ENCODE measurements at places on chromosomes 11 and 22.
A peak's percentile ranks its signal among the peaks of the same experiment; 100 is the strongest.

GRCh38 chr22:33787645-33788456, 132.4 kb downstream of the LARGE1 start:
- DNase-seq, result no peak

DNA sequence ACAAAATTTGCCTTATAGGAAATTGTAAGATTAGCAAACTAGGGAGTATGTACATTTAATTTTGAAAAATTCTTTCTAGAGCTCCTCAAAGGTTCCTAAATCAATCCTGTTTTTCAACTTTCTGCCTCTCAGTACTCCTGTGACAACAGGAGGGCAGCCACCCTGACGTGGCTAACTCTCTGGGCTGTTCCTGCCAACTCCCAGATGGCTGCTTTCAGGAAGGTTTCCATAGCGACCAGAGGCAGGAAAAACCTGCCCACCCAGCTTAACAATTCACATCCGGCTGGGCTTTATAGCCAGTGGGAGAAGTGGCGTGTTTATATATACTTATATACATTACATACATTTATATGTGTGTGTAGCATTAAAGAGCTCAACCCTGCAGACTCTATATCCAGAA, 26.5 kb downstream of the SGSM3 start:
- DNase-seq, result peak; percentile 6

- no peak for DNase-seq
Measured at GRCh38 chr11:1872267-1872985, 19.3 kb downstream of the PRR33 start.

DNA sequence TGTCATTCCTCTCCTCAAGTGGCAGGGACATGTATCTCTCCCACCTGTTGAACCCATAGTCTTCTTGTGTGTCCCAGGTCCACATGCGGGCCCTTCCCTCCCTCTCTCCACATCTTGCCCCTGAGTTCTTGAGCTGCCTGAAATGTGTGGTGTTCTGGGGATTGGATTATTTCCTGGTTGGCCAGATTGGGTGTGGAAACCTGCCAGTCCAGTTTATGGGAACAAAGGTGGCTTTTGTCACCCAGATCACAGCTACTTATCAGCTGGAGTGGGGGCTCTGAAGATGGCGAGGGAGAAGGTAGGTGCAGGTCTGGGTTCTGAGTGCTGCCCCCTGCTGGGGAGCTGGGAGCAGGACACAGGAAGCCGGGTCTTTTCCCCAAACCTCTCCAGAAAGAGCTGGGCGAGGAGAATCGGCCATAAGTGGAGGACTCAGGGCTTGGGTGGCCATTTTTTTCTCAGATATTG, 14.2 kb downstream of the DTX4 start:
- no peak for DNase-seq

DNA sequence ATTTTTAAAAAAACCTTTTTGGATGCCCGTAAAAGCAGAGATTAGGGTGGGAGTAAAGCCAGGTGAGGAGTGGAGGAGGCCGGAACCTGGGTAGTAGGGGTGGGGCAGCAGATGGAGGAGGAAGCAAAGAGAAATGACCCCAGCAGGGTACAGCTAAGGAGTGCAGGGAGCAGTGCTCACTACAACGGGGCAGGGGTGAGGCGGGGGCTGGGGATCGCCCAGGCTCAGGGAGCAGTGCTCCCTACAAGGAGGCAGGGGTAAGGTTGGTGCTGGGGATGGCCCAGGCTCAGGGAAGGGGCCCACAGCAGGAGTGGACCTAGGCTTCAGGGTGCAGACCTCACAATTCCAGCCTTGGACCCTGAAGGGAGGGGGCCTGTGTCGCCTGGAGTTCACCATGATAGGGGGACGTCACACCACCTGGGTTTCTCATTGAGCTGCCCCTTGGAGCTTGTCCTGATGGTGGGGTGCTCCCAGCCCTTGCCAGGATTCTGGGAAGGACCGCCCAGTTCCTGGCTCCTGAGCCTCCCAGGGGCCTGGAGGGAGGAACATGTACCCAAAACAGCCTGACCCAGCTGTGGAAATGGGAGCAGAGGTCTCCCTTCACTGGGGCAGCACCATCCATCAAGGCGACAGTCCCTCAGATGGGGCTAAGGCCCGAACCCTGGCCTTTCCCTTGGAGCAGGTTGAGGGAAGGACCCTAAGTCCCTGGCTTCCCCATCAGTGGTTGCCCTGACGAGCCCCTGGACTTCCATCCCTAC, 2.9 kb upstream of the PNPLA2 start:
- DNase-seq, result no peak

- no peak for DNase-seq
Measured at GRCh38 chr11:132464939-132465338, 1067.4 kb downstream of the OPCML start.

DNA sequence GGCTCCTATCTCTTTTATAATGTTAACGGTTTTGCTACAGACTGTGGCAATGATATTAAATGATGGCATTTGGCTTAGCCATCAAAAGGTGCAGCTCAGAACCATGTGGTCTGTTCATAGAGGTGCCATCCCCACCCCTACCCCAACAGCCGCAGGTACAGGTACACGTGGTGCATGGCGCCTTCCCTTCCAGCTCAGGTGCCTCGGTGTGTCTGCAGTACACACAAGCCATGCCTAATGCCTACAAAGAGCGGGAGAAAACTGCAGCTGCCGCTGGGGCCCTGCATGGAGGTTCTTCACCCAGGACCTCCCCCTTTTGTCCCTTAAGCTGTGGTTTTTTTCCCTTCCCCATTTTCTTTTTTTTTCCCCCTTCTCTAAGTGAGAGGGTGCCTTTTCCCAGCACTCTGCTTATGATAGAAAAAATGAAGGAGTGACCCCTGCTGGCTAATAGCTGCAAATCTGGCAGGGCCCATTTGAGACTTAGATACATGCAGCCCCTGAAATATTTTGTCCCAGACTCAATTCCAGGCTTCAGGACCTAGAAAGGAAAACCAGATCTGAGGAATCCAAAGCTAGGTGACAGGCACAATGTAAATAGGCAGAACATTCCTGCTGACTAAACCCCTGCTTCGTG, 6.5 kb downstream of the OR52M1 start:
- no peak for DNase-seq

- DNase-seq, result no peak
Measured at GRCh38 chr11:60214386-60214785, 28.6 kb downstream of the MS4A4E start.

GRCh38 chr22:24430431-24431308, 3.3 kb downstream of the ADORA2A start:
- no peak for DNase-seq

DNA sequence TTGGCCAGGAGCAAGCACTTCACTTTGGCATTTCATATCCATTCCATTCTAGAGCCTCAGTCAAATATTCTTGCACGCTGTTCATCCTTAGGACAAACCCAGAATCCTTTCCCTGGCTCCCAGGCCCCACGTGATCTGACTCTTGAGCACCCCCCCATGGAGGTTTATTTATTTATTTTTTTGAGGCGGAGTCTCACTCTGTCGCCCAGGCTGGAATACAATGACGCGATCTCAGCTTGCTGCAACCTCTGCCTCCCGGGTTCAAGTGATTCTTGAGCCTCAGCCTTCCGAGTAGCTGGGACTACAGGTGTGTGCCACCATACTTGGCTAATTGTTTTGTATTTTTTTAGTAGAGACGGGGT, 12.7 kb upstream of the TSGA10IP start:
- no peak for DNase-seq

DNA sequence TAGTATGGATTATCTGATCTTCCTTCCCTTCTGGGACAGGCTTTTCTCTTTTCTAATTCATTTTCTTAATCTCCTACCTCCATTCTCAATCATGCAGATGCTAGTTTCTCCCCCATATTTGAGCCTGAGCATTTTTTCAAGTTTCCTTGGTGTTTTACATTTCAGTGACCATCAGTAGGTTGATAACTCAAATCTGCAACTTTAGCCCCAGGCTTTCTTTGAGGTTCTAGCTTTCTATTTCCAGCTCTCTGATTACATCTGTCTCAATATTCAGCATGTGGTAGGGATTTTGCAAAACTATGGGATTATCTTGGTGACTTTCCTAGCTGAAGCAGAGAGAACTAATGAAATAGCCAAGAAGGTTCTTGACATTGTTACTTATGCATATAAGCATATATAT, 67.8 kb downstream of the ARHGEF12 start:
- no peak for DNase-seq

DNA sequence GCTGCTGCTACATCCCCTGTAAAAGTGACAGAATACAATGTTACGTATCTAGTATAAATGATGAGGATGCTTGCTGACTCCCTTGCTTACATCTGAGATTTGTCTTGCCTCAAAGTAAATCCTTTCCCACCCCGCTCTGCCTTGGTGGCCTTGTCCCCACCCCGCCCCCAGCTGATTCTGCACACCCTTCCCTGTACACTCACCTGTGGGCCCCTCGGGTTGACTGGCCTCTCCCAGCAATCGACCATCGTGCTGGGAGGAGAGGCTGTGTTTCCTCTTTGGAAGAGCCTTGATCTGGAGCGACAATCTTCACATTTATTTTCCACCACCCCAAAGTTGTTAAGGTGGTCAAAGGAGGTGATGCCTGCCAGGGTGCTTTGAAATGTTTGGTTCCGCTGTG, 249.4 kb downstream of the TBC1D22A start:
- DNase-seq, result no peak

DNA sequence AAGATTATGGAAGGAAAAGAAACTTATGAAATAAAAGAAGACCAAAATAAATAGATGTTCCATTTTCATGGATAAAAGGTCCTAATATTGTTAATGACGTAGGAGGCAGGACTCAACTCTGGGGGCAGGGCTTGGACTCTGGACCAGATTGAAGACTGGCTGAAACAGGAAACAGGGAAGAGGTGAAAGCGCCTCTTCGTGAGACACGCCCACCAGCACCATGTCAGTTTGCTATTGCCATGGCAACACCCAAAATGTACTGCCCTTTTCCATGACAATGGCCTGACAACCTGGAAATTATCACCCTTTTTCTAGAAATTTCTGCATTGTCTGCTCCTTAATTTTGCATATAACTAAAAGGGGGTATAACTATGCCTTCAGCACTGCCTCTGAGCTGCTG, 1522.2 kb downstream of the TBC1D22A start:
- DNase-seq, result no peak

GRCh38 chr22:46641811-46642266, 21.7 kb downstream of the GRAMD4 start:
- DNase-seq, result no peak

DNA sequence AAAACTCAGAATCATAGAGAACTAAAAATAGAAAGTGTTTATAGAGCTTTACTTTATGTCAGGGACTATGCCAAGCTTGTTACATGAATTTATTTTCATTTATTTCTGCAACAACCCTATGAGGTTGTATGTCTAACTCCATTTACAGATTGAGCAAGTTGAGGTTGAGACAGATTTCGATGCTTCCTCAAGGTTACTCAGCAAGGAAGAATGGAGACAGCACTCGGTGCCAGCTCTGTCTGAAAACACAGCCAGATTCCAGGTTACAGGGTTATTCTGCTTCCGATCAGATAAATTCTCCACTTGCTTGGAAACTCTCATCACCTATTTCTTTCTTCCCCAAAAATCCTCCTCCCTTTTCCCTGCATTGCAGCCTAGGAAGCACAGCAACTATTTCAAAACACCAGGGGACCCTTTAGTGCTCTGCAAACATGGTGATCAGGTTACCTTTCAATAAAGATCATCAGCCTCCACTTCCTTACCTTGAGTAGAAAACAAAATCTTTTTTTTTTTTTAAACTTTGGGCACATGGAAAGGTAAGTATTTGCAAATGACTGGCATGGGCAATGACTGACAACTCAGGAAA, 7.0 kb downstream of the MMP3 start:
- no peak for DNase-seq

- no peak for DNase-seq
Measured at GRCh38 chr11:69644071-69644961, 3.4 kb downstream of the CCND1 start.

DNA sequence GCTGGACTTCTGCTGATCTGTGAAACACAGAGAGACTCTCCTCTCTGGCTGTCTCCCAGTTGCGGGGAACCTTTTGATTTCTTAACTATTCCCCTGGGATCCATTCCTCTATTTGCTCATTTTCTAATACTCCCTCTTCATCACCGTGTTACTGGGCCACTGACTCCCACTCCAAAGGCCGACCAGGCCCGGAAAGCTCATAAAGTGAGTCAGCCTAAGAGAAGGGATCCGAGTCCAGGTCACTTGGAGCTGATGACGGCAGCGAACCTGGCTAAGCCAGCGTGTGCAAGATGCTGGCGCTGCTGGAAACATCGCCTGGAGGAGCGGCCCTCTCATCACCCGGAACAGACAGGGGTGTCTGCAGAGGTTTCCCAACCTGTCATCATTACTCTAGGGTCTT, 112.8 kb downstream of the FBXO7 start:
- DNase-seq, result no peak

- DNase-seq, result no peak
Measured at GRCh38 chr11:65188486-65188885, 6.8 kb downstream of the CAPN1 start.

DNA sequence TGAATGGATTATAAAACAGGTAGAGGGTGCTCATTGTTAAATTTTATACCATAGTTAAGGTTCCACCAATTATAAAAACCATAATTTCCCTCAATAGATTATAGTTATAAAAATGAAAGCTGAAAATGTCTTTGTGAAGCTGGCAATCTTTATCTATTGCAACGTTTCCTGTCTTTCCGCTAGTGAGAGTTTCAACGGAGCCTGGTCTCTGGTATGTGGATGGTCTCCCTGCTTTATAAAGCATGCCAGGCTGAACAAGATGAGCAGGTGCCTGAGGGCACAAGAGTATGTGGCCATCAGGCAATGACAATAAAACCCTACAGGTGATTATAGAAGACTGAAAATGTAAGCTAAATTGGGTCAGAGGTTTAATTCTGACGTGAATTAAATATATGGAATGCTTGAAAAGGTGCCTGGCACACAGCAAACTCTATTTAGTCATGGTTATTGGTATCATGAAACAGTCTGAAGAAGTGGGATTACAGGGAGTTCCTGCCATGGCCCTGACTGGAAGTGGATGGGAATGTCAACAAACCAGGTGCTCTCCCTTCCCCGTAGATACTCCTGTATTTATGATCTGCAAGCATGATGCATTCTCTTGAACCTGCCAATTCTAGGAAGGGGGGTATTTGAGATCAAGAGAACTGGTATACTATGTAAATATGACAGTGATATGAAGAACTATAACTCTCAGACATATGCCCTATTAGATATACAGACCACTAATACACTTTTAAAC, 115.7 kb downstream of the ENTHD1 start:
- peak; percentile 1 for DNase-seq

- DNase-seq, result no peak
Measured at GRCh38 chr11:3148255-3148989, 16.7 kb downstream of the OSBPL5 start.

GRCh38 chr22:49779853-49780697, 47.6 kb downstream of the BRD1 start:
- DNase-seq, result no peak

DNA sequence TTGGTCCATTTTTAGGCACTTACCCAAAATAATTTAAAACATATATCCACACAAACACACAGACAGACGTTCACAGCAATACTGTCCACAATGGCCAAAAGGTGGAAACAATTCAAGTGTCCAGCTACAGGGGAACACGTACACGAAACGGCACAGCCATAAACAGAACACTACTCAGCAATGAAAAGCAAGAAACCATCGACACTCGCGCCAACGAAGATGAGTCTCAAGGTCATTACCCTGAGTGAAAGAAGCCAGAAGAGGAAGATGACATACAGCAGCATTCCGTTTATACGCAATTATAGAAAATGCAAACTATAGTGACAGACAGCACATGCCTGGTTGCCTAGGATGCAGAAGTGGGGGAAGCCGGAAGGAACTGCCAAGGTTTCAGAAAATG, 13.4 kb upstream of the COMT start:
- DNase-seq, result no peak
